ENCODE measurements at places on chromosomes 3 and 15. TPM values are rescaled to one million over a fixed set of nuclear protein-coding genes. Genes with fewer than 3 reads are reported as not detected.
A peak's percentile ranks its signal among the peaks of the same experiment; 100 is the strongest.

ABI3BP gene
- not detected for polyA plus RNA-seq

GALNT15 gene
- not detected for polyA plus RNA-seq

ASB14 gene
- polyA plus RNA-seq: not detected

CSPG5 gene
- 4.5 TPM for polyA plus RNA-seq

RASL12 gene
- polyA plus RNA-seq: not detected

CCDC80 gene
- 1.1 TPM for polyA plus RNA-seq

RARRES1 gene
- not detected for polyA plus RNA-seq

CLRN1 gene
- polyA plus RNA-seq: not detected

NDUFAF3 gene
- 64.6 TPM for polyA plus RNA-seq

P2RY1 gene
- polyA plus RNA-seq: 17.8 TPM

TJP1 gene
- polyA plus RNA-seq: 27.8 TPM

TRIM71 gene
- polyA plus RNA-seq: not detected

- DNase-seq: no peak
Measured at GRCh38 chr3:12590096-12590495, 33.2 kb downstream of the MKRN2 start.

- DNase-seq: no peak
Measured at GRCh38 chr15:69748131-69748530, 295.5 kb downstream of the RPLP1 start.

DNA sequence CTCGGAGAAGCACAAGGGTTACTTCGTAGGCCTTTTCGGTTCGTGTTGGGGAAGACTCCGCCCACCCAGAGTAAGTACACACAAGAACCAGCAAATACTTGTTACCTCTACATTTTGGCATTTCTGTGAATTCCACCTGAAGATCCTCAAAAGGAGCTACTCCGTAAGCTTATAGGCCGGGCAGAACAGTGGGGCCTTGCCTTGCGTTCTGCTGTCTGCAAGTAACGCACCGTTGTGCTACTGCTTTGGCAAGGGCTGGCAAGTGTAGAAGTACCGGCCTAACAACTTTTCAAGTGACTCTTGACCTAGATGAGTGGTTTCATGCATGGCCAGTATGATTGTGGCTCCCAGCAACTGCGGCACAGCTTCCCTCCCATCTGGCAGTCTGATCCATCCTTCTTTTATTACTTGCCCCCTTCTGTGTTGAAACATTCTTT, 6.4 kb upstream of the DNAAF4 start:
- DNase-seq: no peak

- DNase-seq: no peak
Measured at GRCh38 chr3:11544412-11545181, 99.1 kb downstream of the VGLL4 start.

DNA sequence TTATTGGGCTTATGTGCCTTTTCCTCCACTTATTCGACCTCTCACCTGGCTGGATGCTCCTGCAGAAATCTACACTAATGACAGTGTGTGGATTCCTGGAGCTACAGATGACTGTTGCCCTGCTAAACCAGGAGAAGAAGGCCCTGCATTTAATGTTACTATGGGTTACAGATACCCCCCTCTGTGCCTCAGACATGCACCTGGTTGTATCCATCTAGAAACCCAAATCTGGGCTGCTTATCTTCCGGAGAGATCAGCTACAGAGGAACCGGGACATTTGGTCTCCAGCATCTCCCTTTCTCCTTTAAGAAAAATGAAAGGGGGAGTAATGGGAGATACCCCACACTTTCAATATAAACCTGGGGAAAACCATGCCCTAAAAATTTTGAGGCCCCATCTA, 710.0 kb downstream of the ROBO1 start:
- no peak for DNase-seq

DNA sequence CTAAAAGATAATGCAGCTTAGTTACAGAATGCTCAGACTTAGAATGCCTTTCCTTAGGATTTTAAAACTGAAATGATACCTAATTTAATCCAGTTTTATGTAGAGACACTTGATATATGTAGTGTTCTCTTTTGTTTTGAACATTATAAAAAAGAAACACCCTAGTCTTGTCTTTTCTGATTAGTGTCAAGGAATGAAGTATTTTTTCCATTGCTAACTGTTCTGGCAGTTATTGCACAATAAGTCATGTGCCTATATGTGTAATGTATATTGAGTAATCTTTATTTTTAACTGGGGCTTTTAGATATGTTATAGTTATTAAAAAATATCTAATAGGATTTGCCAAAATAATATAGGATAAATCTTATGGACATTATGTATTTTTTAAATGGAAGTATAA, 4.5 kb downstream of the ARL8B start:
- DNase-seq: no peak

DNA sequence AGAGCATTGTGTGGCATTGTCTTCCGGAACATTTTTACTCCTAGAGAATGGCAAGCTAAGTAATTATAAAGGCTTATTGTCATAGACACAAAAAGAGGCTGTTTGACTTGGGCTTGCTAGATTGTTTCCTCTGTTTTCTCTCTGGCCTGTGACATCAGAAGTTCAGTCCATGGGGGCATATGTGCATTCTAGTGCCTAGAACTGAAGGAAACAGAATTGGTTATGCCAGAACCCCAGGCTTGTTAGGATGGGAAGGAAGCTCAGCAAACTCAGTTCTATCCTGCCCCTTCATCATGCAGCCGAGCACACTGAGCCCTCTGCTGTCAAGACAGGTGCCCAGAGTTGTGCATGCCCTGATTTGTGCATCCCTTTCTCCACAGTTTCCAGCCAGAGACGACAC, 131.3 kb downstream of the PDE8A start:
- DNase-seq: no peak

GRCh38 chr3:172904711-172905373, 154.3 kb downstream of the ECT2 start:
- DNase-seq: no peak

- no peak for DNase-seq
Measured at GRCh38 chr3:10848261-10848660, 32.2 kb downstream of the SLC6A11 start.

DNA sequence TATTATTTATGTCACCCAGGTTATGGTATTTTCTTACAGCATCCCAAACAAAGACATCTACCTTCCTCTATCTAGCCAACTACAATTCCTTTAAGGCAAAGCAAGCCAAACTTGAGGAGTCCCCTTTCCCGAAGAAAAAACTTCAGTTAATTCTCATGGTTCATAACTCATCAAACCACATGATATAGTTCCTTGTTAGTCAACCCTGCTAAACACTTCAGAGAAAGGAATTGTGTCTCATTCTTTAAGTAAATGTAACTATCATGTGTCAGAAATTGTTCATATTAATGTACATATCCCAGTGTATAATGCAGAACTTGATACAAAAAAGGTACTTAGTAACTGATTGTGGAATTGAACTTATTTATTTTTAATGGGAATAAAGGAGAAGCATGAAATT, 44.4 kb downstream of the ST3GAL6 start:
- DNase-seq: no peak

DNA sequence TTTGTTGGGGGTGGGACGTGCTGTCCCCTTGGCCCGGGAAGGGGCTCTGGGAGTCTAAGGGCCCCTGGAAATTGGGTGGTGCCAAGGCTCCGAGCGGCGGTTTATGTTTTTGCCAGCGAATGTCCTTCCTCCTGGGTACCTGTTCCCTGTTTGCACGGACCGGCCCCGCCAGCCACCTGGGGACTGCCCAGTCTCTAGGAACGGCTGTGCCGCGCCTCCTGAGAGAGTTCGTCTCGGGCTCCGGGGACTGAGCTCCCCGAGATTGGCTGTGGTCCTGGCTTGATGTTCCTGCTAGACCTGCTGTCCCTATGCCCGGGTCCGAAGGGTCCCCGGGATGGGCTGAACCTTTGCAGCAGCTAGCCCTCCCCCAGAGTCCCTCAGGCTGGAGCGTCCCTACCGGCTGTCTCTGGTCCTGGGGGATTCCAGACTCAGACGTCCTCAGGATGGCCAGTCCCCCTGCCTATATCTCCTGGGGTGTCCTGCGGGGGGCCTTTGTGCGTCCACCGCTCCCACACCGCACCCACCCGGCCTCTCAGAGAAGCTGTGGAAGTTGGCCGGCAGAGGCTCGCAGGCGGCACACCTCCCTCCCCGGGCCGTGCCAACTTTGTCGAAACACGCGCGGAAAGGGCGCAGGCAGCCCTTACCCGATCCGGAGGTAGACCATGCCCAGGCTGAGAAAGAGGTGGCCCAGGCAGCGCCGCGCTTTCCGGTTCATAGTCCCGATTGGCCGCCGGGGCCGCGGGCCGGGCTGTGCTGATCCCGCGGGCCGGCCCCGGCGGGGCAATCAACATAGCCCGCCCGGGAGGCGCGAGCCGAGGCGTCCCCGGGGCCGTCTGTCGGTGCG, 547 bp downstream of the WNT7A start:
- peak; percentile 18 for DNase-seq

DNA sequence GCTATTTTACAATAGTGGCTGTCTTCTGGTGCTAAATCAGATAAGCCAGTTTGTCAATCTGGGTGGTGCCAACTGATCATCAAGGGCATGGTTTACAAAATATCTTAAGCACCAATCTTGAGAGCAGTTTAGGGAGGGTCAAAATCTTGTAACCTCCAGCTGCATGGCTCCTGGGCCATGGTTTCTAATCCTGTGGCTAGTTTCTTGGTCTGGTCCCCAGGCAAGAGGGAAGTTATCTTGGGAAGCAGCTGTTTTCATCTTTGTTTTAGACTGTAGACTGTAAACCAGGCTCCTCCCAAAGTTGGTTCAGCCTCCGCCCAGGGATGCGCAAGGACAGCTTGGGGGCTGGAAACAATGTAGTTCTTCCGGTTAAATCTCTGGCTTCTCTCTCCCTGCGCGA, 166.8 kb downstream of the IL1RAP start:
- no peak for DNase-seq

GRCh38 chr15:77631745-77632533, 773 bp downstream of the LINGO1 start:
- DNase-seq: peak; percentile 63
